A549 (cell line): ENCODE measurements at places on chromosomes 2 and 18. TPM values are rescaled to one million over a fixed set of nuclear protein-coding genes. Genes with fewer than 3 reads are reported as not detected.
A peak's percentile ranks its signal among the peaks of the same experiment; 100 is the strongest.

SCN1A gene
- polyA plus RNA-seq: not detected in 3 replicates

DCC gene
- not detected in 3 replicates for polyA plus RNA-seq

REG3G gene
- polyA plus RNA-seq: not detected in 3 replicates

LRP2 gene
- 0.01 TPM in 1 of 3 replicates, not detected in the others for polyA plus RNA-seq

SPRED2 gene
- polyA plus RNA-seq: 18.9 to 22.6 TPM (median 20.6 TPM) in 3 replicates

KATNAL2 gene
- 4.0 to 4.2 TPM (median 4.0 TPM) in 3 replicates for polyA plus RNA-seq

UBE2F gene
- polyA plus RNA-seq: 49.1 to 51.3 TPM (median 49.7 TPM) in 3 replicates

LRRC30 gene
- polyA plus RNA-seq: not detected in 3 replicates

GRCh38 chr2:53177327-53177726 lies 590.3 kb upstream of the CHAC2 start:
- no peak for DNase-seq

DNA sequence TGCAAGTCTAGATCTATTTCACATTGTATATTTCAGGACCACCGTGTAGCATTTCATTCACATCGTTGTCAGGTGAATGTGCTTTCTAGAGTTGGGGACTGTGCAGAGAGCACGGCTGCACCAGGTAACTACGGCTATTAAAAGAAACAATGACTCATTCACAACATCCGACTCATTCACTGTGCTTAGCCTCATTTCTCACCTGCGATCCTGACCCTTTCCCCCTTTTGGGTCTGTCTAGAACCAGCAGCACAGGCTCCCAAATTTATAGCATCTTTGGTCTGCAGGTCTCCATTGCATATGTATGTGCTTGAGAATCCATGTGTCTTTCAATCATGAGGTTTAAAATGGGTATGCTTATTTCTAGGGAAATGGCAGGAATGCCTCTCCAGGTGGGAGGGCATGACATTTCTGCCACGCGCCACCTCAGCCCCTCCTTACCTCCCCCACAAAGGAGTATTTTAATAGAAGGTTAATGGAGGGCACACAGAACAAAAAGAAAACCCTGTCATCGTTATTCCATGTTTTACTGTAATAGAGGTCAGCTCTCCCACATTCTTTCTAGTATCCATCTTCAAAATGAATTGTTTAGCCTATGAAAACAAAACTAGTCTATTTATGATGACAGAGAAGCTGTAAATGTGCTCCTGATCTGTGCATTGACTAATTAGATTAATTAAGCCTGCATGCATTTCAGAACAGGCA lies 246.7 kb upstream of the EPHA4 start:
- DNase-seq: no peak

DNA sequence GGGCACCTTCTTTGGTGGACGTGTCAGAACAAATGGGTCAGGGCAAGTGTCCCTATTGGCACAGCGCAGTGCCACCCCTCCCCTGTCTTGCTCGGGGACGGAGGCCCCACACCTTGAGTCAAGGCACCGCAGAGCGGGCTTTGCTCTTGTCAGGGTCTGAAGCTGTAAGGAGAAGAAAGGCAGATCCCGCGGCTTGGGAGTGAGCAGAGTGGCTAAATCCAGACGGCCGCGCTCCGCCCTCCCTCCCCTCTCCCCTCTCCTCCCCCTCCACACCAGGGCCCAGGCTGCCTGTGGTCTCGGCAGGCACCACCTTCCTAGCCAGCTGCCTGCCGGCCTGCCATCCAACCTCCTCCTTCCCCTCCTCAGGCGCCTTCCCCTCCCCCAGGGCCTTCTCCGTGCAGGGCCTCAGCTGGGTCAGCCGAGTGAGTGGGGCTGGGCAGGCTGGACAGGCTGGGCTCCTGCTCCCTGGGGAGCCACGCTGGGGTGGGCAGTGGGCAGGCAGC lies 25.8 kb downstream of the SPEG start:
- DNase-seq: no peak

DNA sequence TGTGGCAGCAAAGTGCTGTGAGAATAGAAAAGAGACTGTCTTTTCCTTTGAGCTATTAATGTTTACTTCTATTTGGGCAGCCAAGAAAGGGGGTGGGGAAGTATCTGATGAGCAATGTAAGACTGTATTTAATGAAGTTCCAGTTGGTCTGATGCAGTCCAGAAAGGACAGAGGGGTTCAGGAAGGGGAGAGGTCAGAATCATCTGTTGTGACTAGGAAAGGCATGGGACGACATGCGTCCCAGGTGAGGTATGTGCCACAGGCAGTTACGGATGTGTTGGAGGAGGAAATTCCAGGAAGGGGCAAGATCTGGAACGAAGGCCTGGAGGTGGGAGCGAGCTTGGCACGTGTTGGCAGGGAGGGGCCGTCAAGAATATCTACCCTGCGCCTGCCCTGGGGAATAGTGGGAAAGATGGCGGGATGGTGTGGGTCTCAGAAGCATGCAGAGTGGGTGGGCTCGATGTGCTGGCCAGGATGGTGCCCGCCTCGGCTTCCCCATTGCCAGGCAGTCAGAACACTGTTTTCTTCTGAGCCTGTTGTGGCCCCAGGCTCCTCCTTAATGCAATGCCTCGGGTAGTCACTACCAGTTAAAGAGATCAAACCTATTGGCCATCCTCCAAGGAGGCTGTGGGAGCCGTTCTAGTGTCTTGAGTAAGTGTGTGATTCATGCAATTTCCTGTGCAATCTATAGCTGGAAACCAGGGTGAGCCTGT lies 57.8 kb upstream of the TXNDC2 start:
- peak; percentile 86 for DNase-seq

- DNase-seq: no peak
Observed at GRCh38 chr2:236338495-236339184, 74.4 kb upstream of the ASB18 start.

DNA sequence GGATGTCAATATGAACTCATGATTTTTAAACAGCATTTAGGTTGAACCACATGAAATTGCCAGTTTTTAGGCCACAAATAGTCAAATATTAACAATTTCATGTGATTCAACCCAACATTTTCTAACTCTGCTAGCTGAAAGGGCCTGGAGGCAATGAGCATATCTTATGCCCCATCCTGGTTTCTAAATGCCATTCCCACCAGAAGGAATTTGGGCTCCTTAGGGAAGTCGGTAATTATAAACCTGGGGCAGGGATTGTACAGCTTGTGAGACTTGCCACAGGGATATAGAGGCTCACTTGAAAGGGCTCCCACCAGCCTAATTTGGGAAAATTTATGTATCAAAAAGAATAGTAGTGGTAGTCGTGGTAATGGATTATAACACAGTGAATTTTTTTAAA lies 178.4 kb upstream of the ALPP start:
- DNase-seq: peak; percentile 4

GRCh38 chr2:174024524-174025270 lies 59.5 kb upstream of the SP3 start:
- DNase-seq: no peak

GRCh38 chr2:46876741-46877384 lies 38.7 kb downstream of the MCFD2 start:
- DNase-seq: peak; percentile 82

- no peak for DNase-seq
Observed at GRCh38 chr2:119958670-119959268, 54.1 kb upstream of the EPB41L5 start.

DNA sequence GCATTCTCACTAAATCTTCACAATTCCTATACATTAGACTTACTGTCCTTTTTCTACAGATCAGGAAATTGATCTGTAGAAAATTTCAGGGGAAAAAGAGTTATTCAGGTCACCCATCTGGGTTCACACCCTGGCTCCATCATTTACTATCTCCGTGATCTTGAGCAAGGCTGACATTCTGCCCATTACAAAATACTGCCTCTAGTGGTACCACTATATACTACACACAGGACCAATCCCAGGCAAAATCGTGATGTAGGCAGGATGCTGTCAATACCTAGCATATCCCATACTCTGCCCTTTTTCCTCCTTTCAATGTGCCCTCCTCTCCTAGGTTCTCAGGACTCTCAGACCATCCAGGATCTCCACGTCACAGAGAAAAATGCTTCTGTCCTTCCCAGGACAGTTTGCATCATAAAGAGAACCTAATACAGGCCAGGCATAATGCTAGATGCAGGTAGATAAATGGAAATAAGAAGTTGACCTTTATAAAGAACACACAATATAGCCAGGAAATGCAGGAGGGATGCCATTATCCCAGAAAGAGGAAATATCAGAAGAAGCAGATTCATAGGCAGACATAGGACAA lies 101.9 kb downstream of the CDH20 start:
- DNase-seq: peak; percentile 12

DNA sequence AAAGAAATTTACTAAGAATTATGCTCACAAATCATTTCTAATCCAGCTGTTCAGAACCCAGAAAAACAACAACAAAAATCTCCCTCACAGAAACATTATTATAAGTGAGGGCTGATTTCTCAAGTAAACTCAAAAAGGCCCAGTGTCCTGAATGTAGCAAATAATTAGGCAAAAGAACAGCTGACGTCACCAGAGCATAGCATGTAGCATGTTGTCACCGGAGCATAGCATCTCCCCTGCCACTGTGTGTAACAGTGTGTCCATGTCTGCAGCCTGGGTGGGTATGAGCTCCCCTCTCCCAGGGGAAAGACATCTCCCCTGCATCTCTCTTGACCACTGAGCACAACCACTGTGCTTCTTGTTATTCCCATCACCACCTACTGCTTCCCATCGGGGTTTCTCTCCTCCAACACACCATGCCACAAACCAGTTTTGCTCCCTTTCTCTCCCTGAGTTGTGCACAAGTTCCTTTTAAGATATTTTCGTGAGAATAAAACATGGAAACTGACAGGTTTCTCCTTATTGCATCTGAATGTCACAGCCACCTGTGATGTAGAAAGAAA lies 126.7 kb downstream of the CABYR start:
- DNase-seq: no peak

DNA sequence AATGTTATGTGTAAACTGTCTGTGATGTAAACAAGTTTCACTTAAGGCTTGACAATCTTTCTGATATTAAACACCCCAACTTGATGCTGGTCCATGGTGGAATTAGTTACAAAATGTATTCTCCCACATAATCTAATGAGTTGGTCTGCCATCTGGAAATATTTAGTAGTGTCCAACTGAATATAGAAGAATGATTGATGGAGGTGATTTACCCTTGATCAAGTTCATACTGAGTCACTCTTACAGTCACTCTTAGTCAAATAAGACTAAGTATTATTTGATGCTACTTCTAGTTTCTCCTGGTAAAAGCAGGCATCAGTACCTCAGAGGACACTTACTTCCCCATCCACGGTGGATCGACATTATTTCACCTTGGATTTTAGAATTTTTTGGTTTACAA lies 198.1 kb downstream of the SATB2 start:
- DNase-seq: no peak

GRCh38 chr2:217930761-217931563 lies 71.8 kb downstream of the TNS1 start:
- DNase-seq: no peak

DNA sequence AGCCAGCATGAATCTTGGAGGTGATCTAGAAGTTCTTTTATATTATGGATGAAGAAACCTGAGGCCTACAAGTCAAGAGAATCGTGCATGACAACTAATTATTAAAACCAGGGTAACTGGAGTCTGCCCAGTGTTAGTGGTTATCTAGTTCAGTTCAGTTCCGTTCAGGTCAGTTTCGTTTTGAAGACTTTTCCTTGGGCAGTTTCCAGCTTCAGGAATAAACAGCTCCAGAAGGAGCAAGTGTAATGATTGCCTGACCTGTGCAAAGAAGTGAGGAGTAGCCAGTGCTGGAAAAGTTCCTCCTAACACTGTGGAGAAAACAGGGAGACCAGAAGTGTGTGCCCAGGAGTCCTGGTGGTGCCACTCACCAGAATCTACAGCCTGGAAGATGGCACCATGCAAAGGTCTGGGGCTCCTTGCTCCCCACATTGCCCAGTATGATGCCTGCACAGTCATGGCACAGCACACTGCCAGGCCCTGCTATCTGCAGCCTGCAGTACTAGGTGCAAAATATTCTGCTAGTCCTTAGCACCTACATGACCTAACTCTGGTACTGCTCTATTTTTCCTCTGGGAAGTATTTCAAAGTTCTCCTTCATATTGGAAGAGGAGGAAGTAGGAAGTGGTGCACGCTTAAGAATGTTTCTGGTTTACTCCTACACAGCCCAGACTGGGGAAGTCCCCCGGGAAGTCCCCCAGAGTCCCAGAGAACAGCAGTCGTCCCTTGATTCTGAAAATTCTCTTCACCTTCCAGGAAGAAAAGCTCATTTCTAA lies 65.8 kb downstream of the SUMO1 start:
- DNase-seq: no peak

GRCh38 chr2:127627740-127628571 lies 18.0 kb upstream of the GPR17 start:
- DNase-seq: no peak

DNA sequence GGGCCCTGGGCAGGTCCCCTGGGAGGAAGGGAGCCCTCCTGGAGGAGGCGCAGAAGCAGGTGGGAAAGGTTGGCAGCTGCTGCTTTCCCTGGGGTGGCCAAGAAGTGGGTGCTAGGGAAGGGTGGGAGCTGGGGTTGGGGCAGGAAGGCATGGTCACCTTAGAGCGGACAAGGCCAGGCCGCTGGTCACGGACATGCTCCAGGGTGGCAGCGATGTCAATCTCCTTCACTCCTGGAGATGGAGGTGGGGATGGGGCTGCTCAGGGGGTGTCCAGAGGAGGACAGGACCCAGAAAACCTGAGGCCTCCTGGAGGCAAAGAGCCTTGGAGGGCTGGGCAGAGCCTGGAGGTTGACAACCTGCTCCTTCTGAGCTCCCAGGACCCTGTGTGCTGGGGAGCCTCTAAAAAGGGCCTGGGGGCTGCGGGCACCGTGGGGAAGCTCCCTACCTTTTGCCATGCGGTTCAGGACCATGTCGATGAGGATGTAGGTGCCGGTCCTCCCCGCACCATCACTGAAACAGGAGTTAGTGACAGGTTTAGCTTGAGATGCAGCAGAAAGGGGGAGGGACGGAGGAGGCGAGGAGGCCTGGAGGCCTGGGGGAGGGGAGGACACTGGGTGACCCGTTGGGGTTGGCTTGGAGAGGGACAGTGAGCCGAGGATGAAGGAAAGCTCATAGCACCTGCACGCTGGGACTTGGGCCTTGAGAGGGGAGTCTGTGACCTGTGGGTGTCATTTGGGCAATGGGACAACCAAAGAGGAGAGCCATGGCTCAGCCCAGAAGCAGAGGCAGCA lies 11.4 kb downstream of the DNAJB2 start:
- no peak for DNase-seq

DNA sequence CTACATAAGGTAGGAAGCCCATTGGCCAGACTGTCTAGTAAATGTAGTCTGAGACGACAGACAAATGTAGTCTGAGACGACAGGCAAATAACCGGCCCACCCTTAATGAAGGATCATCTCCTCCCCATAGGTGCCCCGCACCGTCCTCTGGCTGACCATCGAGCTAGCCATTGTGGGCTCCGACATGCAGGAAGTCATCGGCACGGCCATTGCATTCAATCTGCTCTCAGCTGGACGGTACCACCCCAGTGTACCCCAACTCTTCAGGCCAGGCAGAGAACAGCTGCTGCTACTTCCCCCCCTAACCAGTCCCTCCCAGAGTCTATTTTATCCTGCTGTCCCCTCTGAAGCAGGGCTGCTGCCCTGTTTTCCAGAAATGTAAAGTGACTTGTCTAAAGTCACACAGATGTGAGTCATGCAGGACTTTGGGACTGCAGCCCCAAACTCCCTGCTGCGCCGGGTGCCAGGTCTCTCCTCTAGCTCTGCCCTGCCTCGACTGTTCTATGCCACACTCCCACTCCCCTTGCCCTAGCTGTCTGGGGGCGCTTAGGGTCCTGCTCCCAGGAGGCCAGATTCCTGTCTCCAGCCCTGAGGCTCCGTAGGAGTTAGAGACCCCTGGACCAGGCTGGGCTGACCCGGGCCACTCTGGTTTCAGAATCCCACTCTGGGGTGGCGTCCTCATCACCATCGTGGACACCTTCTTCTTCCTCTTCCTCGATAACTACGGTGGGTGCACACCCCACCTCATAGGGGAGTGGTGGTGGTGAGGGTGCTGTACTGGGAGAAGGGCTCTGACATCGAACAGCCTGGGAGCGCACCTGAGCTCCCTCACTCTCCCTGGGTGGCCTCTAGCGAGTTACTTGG lies 4.7 kb downstream of the SLC11A1 start:
- DNase-seq: no peak
